ENCODE measurements at places on chromosomes 7 and 10.

DNA sequence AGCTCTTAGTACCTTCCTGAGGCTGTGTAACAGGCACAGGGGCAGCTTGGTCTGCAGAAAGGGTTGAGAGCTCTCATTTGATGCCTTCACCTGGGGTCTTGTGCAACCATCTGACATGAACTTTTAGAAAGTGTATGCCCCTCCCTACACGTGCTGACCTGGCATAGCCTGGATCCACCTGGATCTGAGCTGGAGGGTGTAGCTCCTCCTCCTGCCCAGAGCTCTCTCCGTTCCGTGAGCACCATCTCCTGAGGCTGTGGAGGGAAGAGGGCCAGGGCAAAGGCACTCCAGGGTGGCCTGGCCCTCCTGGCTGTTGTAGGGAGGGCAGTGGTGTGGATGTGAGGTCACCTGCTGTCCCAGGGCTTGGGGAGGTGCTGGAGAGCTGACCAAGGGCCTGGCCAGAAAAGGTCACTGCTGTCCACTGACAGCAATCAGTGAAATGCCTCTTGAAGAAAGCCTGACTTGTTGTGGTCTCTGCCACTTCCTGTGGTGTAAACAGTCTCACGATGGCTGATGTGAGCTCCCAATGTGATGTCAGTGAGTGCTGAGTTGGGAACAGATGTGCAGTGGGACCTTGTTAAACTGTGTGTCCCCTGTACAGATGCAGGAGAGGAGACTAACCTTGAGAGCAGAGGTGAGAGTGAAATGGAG is 23.0 kb downstream of the AMZ1 start:
- DNase-seq: no peak

DNA sequence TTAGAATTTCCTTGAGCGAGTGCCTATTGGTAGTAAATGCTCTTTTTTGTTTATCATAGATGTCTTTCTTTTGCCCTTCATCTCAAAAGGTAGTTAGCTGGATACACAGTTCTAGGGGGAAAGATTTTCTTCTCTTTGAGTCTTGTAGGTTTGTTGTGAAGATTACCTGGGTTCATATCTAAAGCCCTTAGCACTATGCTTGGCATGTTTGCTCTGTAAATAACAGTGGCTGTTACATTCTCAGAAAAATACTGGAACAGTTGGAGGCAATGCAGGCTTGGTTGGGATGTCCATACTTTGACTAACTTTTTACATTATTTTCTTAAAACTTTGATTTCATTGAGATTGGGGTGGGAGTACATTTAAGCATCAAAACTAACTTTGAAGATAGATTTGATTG is 144.0 kb downstream of the AUTS2 start:
- DNase-seq: no peak

- no peak for DNase-seq
Measured at GRCh38 chr10:131210181-131210580, 101.3 kb downstream of the TCERG1L start.

GRCh38 chr7:66198956-66199355 is 6.2 kb upstream of the TPST1 start:
- DNase-seq: no peak

DNA sequence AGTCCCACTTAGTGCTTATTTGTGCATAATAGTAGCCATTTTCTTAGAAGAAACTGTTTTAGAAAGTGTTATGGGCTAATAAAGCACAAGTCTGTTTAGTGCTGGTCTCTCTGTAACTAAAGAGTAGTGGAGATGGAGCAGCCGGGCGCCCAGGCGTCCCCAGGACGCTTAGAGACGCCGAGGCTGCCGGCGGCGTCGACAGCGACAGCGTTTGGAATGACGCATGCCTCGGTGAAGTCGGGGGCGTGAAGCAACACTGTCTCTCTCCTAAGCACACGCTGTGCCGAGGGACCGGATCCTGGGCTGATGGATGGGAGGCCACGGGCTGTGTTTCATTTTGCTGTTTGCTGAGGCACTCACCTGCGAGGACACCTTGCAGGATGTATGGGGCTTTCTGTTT is 588.6 kb upstream of the FOXK1 start:
- no peak for DNase-seq

DNA sequence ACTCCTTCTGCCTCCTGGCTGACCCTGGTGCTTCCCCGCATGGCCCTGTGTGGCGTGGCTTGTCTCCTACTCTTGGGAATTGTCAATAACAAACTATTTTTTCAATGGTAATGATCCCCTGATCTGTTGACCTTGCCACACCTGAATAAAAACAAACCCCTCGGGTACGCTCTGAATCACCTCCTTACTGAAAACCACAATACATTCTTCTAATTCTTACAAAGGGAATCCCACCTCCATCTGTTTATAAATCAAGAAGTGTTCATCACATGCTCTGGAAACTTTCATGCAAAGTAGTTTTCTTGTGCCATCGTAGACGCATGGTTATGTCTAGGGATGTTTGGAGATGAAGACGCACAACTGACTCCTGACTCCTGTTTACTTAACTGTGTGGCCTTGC is 245.8 kb downstream of the FRMD4A start:
- no peak for DNase-seq

DNA sequence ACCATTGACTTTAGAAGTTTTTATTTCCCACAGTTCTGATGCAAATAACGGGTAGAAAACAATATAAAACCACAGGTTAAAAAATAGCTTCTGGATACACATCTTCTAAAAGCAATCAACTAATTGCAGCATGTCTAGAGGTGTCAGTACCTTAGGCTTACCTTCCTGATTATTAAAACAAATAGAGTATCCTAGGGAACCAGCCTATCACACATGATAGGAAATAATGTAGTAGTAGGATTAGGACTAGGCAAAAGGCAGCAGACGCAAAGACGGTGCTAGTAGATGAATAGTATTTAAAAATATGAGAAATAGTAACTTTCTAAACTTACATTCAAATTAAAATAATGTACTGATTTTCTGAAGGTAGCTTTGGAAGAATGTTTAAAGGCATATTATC is 41.7 kb upstream of the PHYHIPL start:
- no peak for DNase-seq

GRCh38 chr7:156778668-156779067 is 114.3 kb downstream of the LMBR1 start:
- DNase-seq: no peak

- no peak for DNase-seq
Measured at GRCh38 chr7:118844748-118845147, 620.2 kb downstream of the ANKRD7 start.

GRCh38 chr7:158738841-158739240 is 34.2 kb upstream of the NCAPG2 start:
- no peak for DNase-seq

DNA sequence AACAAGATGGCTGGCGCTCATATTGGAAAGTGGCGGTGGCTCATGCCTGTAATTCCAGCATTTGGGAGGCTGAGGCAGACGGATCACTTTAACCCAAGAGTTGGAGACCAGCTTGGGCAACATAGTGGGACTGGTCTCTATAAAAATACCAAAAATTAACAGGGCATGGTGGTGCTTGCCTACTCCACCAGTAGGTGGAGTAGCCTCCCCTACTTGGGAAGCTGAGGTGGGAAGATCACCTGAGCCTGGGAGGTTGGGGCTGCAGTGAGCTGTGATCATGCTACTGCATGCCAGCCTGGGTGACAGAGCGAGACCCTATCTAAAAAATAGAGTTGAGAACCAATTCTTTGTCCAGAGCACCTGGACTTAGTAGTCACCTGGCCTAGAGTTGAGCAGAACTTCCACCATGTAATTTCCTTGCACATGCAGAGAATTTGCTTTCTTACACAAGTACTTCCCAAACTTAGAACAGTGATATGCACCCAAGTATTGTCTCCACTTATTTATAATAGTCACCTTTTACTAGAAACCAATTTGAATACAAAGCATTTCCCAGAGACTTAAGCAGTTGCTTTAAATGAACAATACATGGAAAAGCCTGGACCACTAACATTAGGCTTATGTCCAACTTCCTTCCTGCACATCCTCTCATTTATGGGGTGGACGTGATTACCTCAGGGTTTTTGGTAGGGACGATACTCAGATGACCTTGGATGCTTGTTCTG is 15.9 kb downstream of the LAMB4 start:
- DNase-seq: no peak

DNA sequence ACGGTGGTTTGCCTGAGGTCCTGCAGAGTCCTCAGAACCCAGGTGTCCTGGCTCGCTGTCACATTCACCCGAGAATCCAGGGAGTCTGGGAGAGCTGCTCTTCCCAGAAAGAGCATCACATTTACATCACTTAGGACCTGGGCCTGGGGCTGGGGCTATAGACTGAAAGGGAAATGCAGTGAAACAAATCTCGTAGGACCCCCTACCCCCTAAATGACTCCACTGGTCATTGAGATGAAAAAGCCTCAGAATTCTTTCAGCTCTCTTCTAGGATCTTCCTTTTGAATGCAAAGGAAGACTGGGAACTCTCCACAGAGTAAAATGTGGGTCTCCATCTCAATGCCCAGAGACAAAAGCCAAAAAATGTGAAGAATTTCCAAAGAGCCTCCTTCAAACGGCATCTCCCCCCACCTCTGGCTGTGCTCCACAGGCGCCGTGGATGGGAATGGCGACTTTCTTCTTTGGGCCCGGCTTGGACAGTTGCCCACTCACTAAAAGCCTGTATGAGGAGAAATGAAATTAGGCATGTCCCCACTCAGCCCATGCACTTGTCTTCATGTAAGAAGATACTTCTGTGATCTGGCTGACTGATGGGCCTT is 49.0 kb upstream of the PODXL start:
- no peak for DNase-seq

- peak; percentile 34 for DNase-seq
Measured at GRCh38 chr7:17130281-17131059, 168.0 kb upstream of the AHR start.

- no peak for DNase-seq
Measured at GRCh38 chr7:66556549-66557213, 72.0 kb upstream of the KCTD7 start.

GRCh38 chr10:28072573-28072972 is 73.7 kb upstream of the ODAD2 start:
- no peak for DNase-seq

DNA sequence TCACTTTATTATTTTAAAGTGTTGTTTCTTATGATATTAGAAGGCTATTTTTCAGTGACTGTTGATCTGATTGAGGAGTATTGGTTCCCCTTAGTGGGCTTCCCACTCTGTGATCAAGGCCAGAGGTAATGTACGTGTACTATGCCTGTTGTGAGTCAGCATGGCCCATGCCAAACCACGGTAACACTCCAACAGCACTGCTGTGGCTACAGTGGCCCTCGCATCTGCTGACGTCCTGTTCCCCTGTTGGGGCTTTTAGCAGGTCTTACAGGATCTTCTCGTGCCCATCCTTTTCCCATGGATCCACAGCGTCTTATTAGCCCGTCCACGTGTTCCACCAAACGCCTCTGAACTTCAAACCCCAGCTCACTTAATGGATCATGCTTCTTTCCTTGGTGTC is 964.6 kb upstream of the CELF2 start:
- no peak for DNase-seq

- DNase-seq: no peak
Measured at GRCh38 chr10:21715531-21716195, 181.6 kb downstream of the MLLT10 start.

DNA sequence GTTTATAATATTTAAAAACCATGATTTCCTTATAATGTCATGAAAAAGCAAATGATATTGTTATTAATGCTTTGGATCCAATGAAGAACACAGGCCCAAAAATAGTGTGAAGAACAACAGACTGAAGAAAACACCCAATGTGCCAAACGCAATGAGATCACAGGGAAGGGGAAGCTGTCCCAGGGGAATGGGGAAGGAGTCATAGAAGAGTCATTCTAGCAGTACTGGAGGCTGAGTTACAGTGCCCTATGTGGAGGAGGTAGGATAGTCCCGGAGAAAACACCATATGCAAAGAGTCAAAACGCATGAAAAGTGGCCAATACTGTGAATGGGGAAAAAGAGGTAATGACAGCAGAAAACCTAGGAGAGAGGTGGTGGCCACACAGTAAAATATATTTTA is 50.9 kb downstream of the TPK1 start:
- no peak for DNase-seq

GRCh38 chr10:79274279-79275104 is 72.8 kb upstream of the PPIF start:
- DNase-seq: no peak

GRCh38 chr7:28037220-28038010 is 143.2 kb downstream of the JAZF1 start:
- DNase-seq: peak; percentile 81

GRCh38 chr10:86642499-86642898 is 11.8 kb upstream of the OPN4 start:
- no peak for DNase-seq

DNA sequence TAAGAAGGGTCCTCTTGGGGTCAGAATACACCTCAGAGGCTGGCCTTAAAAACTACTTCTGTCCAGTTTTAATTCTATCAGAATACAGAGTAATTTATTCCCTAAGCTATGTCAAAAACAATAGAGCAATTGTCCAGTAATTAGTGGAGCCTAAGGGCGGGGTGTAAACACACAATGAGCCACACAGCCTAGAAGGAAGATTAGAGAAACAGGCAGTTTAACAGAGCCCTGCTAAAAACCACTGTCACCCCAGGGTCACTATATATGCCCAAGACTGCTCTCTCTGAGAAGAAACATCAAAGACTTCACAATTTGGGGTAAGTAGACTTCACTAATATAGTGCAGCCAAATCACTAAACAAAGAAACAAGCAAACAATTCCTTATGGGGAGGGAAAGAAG is 27.2 kb upstream of the WNT2 start:
- no peak for DNase-seq

DNA sequence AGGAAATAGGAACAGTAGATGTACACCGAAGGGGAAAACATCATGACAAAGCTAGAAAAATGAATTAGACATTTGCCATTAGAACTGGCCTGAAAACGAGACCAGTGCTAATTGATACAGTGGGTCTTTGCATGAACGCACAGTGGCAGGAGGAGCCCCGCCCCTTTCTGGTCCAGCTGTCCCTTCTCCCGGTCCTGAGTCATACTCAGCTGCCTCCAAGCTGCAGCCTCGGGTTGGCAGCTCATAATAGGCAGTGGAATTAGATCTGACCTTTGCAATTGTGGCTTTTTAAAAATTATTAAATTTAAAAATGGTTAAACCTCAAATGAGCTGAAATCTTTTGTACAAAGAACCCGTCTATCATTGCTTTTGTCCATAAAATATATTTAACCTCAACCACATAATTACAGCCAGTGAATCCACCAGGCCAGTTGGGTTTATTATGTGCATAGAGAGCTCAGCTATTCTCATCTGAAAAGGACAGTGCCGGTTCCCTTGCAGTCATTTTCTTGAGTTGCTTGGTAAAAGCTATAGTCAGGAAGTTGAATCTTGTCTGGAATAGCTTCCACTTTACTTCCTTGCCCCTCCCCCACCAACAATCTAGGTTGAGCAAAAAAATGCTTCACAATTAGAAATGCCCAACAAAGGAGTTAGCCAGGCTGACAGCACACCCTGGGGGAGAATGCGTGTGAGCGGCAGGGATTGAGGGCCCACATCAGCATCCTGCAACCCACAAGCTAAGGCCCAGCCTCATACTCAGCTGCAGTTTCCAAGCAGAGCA is 147.1 kb downstream of the BUB3 start:
- no peak for DNase-seq

DNA sequence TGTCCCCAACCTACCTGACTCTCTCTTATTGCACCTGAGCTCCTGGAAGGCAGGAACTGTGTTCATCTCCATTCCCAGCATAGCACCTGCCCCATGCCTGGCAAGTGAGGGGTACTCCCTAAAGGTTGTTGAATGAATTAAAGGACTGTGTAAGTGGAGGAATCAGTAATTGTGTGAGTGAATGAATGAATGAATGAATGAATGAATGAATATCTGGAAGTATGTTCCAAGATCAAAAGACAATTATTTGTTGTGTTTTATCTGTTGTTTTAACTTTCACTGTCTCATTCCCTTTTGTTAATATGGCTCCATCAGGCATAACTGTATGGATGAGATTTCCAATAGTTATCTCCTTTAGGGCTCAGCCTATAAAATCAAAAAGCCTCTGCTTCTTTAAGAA is 4.0 kb downstream of the WIPF3 start:
- no peak for DNase-seq

Data from AG09319 (cell line).